H54 (cell line): ENCODE measurements at places on chromosomes 13 and 19.
A peak's percentile ranks its signal among the peaks of the same experiment; 100 is the strongest.

DNA sequence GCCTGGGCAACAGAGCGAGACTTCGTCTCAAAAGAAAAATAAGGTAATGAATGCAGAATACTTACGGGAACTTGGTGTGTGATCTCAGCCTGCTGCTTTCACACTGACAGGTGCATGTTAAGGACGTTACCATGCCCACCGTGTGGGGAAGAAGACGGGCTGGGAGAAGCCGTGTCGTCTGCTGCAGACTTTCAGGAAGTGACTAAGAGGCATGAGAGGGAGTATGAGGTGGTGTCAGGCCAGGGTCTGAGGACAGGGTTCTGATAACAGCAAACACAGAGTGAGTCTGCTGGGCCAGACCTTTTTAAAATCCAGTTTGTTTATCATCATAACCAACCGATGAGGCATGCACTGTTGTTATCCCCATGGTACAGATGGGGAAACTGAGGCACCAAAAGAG lies 13.6 kb upstream of the GALP start:
- DNase-seq = peak; percentile 82

- DNase-seq = no peak
Observed at GRCh38 chr13:59384154-59384553, 779.6 kb downstream of the DIAPH3 start.

DNA sequence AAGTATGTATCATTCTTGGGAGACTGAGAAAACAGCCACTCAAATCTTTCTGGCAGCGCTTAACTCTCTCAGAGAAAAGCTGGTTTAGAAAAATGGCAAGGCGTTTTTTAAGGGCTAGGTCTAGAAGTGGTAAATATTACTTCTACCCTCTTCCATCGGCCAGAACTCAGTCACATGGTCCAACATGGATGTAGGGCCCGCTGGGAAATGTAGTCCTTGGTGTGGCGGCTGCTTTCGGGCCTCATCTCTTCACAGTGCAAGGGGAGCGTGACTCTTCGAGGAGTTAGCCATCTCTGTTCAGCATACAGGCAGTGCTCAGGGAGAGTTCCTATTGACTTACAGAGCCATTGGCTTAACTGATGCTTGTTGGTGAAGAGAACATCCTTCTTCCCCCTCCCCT lies 6.3 kb downstream of the VSTM2B start:
- no peak for DNase-seq

DNA sequence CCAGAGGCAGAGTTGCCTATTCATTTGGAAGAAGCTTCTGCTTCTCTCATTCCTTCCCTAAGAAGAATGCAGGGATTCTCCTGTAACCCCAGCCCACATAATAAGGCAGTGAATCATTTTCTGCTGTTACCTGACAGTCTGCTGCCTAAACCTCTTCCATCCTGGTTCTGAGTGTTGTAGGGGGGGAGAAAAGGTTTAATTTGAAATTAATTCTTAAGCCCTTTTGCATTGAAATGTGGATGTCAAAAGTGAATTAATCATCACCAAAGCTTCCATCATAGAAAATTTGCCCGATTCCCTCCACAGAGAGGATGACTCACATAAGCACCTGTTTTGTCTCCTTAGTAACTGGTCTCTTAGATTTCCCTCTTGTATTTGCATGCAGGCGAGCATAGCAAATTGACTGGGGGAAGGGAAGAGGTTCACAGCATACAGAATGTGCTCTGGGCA lies 146.7 kb upstream of the FNDC3A start:
- no peak for DNase-seq

DNA sequence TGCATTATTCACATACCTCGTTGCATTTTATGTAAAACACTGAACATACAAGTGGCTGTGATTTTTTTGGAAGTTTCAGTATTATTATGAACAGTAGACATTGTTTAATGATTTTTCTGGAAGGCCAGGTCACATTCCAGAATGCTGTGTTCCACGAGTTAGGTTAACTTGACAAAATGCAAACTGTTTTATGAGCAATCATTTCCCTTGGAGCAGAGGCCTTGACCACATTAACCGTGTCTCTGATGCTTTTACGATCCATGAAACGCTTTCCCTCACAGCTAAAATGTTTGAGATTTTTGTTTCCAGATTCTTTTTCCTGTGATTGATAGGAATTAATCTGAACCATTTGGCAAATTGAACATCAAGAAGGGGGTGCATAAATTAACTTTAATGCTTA lies 57.8 kb downstream of the MBNL2 start:
- no peak for DNase-seq

GRCh38 chr13:21902709-21903098 lies 231.8 kb downstream of the FGF9 start:
- DNase-seq = no peak

DNA sequence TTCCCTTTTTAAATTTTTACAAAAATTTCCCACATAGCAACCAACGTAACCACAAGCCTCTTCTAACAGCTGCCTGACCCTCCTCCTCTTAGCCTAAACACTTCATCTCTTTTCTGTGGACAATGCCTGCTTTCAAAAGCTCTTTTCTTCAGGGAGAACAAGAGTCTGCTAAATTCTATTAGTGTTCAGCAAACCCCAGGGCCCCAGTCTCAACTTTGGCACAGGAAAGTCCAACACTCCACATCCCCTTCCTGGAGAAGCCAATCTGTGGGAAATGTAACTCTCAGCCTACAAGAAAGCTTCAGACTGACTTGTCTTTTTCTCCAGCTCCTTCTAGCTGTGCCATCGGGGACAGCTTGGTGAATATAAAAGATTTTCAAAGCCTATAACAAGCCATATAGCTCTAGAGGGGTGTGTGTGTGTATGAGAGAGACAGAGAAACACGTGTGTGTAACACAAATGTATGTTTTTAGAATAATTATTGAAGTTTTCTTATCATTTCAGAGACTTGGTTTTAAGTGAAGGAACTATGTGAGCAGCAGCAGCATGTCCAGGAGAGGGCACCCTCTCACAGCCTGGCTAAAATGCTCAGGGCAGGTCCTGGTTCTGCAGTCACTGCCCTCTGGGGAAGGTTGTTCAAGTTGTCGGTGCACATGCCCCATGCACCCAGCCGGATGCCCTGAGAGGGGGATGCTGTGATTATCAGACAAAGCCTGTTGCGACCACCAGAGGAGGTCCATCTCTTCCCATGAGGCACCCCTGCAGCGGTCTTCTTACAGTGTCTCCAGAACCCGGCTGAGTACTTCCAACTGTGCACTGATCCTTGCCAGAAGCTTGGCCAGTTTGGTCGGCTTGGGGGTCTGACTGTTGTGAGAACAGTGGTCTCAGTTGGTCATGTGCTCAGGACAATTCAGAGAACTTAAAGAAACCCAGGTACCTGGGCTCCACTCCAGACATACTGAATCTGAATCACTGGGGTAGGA lies 34.4 kb downstream of the CCDC70 start:
- DNase-seq = peak; percentile 30

- DNase-seq = no peak
Observed at GRCh38 chr13:99652901-99653300, 151.6 kb downstream of the TM9SF2 start.

DNA sequence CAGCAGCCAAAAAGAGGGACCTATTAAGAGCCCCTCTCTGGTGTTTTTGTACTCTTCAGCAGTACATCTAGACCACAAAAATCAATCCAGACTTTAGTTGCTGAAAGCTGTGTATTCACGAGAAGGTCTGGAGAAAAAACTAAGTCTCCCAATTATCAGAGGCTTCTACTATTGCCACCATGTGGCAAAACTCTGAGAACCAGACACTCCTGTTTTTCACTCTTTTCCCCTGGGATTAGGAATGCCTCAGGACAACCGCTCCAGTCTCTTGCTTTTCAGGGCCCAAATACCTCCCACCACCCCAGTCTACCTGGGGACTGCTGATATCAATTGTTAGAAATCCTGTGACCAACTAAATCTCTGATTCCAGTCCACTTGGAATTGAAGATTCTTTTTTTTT lies 30.1 kb upstream of the OBI1 start:
- DNase-seq = no peak

GRCh38 chr13:20691616-20692015 lies 11.9 kb upstream of the IL17D start:
- DNase-seq = no peak

- no peak for DNase-seq
Observed at GRCh38 chr19:55647732-55648584, at the start of gene CCDC106. Gene CCDC106, plus strand, starts transcription at chr19:55648212. Its CDS starts 835 bp downstream, at chr19:55649047.

GRCh38 chr13:101416181-101417042 lies at the start of gene NALCN:
Gene NALCN, minus strand, starts transcription at chr13:101416508. Its CDS starts 17,382 bp downstream, at chr13:101399126.
- DNase-seq = peak; percentile 63

DNA sequence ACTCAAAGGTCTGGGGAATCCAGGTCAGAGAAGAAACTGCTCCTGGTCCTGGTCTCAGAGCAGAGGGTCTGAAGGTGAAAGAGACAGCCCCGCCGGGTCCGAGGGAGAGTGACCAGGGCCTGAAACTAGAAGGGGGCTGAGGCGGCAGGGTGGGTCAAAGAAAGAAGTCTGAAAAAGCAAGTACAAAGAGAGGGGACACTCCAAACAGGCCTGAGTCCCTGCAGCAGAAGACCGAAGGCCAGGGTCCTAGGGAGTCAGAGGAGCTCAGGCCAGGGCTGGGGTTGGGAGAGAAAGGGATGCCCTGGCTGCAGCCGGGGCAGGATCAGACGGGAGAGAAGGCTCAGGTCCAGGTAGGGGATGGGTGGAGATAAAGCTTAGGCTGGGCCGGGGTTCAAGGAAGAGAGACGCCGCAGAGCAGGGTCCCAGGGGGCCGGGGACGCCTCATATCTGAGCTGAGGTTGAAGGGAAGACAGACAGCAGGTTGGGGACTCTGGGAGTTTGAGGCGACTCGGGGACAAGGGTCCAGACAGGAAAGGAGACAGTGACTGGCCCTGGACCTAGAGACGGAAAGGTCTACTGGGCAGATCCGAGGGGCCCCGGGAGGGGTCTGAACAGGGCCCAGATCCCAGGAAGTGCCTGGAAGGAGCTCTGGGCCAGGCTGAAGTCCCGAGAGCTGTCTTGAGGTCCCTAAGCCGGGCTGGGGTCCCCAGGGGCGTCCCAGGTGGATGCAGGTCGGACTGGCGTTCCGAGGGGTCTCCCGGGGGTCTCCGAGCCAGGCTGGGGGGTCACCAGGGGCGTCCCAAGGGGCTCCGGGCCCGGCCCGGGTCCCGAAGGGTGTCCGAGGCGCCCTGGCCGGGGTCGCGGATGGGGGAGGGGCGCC lies 795 bp downstream of the MLLT1 start:
- peak; percentile 31 for DNase-seq

GRCh38 chr13:97212601-97213040 lies 9.5 kb upstream of the MBNL2 start:
- DNase-seq = peak; percentile 20

- DNase-seq = no peak
Observed at GRCh38 chr13:109706015-109706715, 80.2 kb downstream of the IRS2 start.

GRCh38 chr19:57566396-57567265 lies 7.0 kb upstream of the ZNF550 start:
- DNase-seq = no peak

GRCh38 chr13:73224703-73225102 lies 165.9 kb downstream of the KLF5 start:
- no peak for DNase-seq

DNA sequence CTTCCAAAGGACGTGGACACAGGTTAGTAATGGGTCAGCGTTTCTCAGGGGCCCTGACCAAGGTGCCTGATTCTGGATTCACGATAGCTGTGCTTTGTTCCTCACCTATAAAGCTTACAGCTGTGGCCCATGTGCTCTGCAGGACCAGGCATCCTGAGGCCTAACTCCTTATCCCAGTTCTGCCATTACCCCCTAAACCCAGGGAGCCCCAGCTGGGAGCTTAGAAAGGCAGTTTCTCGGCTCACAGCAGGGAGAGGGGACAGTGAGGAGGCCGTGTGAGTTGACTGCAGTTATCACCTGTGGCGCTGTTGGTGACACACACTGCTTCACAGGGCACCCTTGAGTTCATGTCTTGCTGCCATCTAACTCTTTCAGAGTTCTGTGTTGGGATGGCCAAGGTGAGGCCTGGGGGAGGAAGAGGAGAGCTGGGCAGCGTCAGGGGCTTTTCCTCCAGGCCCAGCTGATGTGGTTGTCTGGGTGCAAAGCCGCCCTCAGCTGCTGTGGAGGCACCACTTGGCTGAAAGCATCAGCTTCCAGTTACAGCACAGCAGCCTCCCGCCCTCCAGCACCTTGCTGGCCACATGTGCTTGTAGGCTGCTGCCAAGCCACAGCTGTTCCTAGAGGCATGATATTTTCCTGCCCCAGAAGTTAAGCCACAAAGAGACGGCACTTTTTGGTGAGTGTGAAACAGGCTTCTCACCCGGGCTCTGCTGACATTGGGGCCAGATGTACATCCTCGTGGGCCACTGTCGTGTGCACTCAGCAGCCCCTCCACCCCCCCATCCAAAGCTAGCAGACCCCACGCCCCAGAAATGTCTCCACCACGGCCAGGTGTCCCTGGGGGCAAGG lies 99.6 kb upstream of the MCF2L start:
- DNase-seq = no peak

DNA sequence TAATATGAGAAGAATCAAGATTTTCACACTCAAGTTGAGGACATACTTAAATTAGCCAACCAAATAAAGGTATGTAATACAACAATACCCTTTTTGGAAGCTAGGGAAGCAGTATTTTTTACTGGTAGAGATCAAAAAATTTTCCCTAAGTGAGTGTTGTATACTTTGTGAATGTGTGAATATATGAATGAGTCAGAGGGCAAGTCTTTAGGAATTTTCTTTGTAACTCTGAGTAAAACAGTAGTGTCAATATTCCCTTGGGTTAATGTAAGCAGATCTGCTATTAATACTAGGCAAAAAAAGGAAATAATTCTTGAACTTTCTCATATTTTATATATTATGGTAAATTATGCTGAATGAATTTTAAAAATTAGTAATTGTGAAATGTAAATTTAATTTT lies 1161.8 kb upstream of the MIR17HG start:
- no peak for DNase-seq

DNA sequence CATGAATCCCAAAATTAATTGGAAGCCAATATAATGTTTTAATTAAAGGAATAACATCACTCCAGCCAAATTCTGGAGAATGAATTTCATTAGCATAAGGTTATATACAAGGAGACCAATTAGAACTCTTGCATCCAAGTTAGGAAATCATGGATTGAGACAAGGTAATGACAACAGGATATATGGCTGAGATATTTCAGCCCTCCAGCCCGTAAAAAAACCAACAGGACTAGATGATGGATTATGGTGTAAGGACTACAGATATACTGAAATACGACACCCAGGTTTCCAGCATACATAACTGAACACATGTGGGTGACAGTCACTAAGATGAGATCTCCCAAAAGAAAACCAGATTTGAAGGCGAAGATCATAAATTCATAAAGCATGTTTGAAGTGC lies 56.5 kb downstream of the TSC22D1 start:
- no peak for DNase-seq

GRCh38 chr13:94967183-94968039 lies 255.1 kb upstream of the SOX21 start:
- DNase-seq = peak; percentile 53

DNA sequence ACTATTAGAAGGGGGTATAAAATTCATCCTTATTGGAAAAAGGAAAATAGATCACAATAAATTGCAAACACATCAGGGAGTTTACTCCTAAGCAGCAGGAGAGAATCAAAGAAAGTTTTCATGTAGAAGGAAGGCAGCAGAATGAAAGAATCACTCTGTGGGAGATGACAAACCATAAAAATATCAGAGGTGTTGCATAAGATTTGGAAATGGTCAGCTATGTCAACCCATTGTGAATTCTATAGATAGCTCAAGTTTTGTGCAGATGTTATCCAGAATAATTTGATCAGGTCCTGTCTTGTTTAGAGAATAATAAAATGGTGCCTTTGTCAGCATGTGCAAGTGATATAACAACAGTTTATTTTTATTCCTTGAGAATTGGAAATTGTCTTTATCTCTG lies 622.4 kb downstream of the DCT start:
- no peak for DNase-seq

GRCh38 chr13:33016414-33017322 lies at the start of gene KL:
Gene KL, plus strand, starts transcription at chr13:33016423. Its CDS starts 18 bp downstream, at chr13:33016441.
- DNase-seq = no peak
